ENCODE measurements at places on chromosomes 4 and X. TPM values are rescaled to one million over a fixed set of nuclear protein-coding genes. Genes with fewer than 3 reads are reported as not detected.

The CLIC2 gene
- polyA plus RNA-seq = 0.32 TPM

The COMMD8 gene
- polyA plus RNA-seq = 21.6 TPM

The ENPEP gene
- 0.12 TPM for polyA plus RNA-seq

DNA sequence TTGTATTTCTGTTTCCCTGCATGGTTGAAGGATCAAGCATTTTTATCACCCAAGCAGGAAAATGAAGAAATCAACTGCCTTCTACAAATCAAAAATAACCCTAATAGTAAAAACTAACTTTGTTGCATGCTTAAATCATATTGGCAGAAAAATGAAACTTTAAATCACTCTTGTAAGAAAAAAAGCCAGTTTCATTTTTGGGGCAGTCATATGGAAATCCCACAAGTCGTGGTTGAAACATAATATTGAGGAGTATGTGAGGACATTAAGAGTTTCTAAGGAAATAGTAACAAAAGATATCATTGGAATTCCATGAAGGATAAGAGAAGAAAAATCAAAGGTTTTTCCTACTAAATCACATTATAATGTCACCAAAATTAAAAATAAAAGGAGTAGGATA lies 8.4 kb downstream of the TEC start:
- DNase-seq = no peak

DNA sequence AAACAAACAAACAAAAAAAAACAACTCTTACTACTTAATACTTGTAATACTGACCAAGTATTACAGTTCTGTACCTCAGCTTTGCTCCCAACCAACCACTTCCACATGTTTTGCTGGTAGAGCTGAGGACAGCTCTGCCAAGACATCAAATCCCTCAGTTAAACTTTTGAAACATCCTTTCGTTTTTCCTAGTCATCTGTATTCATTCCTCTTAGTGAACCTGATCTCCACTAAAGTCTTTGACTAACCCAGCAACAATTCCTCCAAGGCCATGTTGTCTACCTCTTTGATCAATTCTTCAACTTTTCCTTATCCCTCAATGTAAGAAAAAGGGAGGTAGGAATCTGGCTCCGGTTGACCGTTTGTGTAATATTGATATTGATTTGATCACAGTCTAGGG lies 247.5 kb downstream of the ARHGAP24 start:
- DNase-seq = no peak

DNA sequence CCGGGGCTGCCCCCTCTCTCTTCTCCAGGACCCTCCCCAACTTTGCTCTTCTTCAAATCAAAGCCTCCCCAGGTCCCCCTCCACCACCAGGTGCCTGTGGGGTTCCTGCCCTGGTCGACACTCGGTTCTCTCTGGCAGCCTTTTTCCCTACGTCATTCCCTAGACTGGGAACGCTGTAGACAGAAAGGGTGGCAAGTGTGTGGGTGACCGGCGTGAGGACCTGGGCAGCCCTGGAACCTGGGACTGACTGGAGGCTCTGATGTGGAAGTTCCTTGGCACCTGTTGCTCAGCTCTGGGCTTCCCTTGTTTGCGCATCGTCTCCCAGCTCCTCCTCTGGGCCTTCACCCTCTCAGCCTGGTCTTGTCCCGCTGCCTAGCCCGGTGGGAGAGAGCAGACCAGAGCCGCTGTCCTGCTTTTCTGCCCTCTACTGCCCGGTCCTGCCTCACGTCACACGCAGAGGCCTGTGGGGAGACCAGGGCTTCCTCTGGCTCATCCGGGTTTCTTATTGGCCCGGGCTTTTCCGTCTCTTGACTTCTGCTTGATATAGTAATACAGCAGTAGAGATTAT lies 1.3 kb downstream of the TACC3 start:
- DNase-seq = no peak

GRCh38 chr4:174217273-174218126 lies 66.0 kb downstream of the FBXO8 start:
- no peak for DNase-seq

GRCh38 chr4:106647451-106647850 lies 278.9 kb upstream of the GIMD1 start:
- no peak for DNase-seq

- DNase-seq = no peak
Observed at GRCh38 chr4:157221426-157221894, 932 bp downstream of the GRIA2 start.

GRCh38 chr4:14415146-14415545 lies 587.1 kb upstream of the CPEB2 start:
- peak; percentile 6 for DNase-seq

DNA sequence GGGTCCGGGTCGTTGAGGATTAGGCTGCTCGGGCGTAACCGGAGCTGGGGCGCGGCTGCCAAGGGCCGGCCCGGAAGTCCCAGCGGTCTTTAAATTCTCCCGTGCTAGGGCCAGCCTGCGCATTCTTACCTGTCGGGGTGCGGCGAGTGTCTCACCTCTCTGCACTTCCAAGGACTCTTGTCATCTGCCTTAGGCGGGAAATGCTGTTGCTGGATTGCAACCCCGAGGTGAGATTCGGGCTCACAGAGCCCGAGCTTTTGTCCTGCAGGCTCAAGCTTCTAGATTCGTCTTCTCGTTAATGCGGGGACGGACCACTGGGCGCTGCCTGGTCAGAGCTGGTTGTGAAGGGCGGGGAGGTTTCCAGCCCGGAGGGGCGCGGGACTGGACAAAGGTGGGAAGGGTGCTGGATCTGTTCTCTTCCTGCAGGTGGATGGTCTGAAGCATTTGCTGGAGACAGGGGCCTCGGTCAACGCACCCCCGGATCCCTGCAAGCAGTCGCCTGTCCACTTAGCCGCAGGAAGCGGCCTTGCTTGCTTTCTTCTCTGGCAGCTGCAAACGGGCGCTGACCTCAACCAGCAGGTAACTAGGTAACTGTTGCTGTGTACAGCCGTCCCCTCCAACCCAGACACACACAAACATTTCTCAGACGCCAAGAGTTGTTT lies at the start of gene ANKRD37:
ANKRD37 (plus strand) TSS at position 118 of the 662 bp plus-strand sequence; CDS start at position 201, 83 bp downstream.
- DNase-seq = peak; percentile 8

DNA sequence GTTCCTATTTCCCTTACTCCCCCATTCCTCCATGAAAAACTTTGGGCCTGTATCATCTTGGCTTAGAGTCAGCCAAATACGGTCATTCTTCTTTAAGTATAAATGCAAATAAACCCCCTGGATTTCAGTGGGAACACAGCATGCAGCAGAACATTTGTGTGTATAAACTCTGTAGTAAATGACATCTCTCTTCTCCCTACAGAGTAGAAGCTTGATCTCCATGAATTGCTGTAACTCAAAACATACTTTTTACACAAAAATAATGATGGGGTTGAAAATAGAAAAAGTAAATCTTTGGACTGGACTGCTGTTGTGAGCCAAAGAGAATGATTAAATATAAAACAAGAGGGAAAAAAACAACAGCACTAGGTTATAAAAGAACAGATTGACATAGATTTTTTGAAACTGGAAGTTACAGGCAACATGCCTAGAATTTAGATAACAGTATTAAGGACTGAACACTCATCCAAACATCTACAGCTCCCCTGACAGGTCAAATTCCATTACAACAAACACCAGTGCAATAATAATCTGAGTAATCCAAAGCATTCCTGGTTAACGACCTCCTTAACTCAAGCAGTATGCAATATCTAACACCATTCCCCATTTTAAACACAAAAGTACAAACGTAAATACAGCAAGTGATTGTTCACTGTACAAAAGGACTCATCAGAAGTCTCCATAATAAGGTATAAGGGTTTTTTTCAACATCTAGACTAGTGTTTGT lies 30.7 kb downstream of the TSPAN5 start:
- no peak for DNase-seq

Data from A549 (cell line).